Mesothelial cell of epicardium (in vitro differentiated cells): ENCODE measurements at places on chromosomes 3 and 15.

DNA sequence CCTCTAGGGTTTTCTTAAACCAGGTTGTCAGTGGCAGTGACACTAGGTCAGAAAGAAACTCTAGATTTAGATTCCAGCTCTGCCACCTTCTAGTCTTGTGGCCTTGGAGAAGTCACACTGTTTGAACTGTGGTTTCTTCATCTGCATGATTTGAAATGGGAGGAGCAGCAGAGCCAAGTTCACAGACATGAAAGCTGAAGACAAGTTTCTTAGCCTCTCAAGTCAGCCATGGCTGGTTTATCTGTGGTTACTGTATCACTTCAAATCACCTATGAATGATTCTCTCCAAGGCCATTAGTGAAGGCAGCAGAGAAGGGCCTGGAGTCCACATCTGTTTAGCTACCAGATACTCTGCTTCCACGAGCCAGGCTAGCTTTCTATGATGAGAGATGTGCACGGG lies 15.6 kb downstream of the CLEC3B start:
- DNase-seq = no peak

DNA sequence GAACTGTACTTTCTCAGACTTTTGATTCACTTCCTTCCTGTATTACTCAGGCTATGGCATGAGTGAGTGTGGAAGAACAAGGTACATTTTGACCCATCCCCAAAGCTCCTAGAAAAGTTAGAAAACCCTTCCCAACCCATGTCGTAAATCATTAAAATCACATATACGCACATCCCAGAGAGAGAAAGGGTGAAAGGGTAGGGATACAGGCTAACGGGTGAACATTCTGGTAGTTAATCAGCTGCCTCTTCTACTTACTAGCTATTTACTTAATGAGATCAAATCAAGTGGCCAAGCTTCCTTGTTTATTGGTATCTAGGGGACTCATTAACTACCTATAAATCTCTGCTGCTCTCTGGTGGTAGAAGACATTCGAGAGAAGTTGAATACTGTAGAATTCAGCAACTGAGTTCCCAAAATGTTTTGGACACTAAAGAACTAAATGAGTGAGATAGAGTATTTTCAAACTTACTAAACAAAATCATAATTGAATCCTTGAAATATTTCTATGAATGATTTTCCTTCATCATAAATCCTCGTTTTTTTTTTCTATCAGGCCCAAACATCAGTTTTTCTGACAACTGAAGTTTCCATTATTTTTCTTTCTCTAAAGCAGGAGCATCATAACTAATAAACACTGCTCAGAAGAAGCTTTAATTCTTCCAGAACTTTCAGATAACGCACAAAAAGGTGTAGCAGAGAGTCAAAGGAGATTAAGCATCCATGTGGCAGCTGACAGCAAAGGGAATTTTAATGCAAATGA lies 124.2 kb downstream of the IMPG2 start:
- no peak for DNase-seq

DNA sequence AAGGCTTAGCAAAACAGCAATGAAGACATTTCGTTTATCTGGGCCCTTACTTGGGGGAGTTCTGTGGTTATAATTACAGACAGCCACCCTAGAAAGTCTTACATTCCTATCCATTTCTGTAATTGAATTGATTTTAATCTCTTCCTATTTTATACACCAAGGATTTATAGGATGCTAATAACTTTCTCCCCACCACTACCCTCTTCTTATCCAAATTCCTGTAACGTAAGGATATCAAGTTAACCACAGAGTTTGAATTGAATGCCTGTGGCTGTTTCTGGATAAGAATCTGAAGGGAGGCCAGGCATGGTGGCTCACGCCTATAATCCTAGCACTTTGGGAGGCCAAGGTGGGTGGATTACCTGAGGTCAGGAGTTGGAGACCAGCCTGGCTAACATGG lies 78.6 kb downstream of the MLH1 start:
- no peak for DNase-seq

DNA sequence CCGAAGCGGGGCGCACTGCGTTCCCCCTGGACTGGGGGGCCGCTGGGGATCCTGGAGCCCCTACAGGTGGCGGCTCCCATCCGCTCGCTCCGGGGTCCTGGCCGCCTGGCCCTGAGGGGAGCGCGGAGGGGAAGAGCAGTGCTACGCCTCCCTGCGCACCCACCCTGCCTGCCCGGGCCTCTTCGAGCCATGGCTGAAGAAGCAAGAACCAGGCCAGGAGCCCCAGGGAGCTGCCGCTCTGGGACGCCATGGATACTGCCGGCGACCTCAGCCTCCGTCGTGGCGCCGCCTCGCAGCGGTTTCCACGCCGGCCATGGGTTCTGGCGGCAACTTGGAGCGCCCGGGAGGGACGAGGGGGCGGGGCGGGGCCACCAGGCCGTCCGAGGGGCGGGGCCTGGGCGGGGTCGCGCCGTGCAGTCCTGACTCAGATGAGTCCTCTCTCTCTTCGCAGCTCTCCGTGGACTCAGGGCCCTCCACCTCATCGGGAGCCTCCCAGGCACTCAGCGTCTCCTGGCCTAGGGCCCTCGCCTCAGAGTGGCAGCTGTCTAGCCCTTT lies 50.9 kb downstream of the MYL3 start:
- peak; percentile 80 for DNase-seq

GRCh38 chr3:191441687-191442086 lies 19.3 kb upstream of the PYDC2 start:
- no peak for DNase-seq

- DNase-seq = no peak
These were observed 39.6 kb downstream of the DPH6 start for GRCh38 chr15:35506272-35506870.

GRCh38 chr3:120399372-120399771 lies 50.2 kb upstream of the LRRC58 start:
- DNase-seq = no peak

- DNase-seq = no peak
These were observed 557.2 kb upstream of the TBL1XR1 start for GRCh38 chr3:177754508-177754921.

GRCh38 chr3:57544181-57545125 lies at the start of gene DNAH12:
DNAH12 (minus strand) TSS chr3:57544344; CDS start chr3:57542870, 1,474 bp downstream.
- DNase-seq = peak; percentile 74

DNA sequence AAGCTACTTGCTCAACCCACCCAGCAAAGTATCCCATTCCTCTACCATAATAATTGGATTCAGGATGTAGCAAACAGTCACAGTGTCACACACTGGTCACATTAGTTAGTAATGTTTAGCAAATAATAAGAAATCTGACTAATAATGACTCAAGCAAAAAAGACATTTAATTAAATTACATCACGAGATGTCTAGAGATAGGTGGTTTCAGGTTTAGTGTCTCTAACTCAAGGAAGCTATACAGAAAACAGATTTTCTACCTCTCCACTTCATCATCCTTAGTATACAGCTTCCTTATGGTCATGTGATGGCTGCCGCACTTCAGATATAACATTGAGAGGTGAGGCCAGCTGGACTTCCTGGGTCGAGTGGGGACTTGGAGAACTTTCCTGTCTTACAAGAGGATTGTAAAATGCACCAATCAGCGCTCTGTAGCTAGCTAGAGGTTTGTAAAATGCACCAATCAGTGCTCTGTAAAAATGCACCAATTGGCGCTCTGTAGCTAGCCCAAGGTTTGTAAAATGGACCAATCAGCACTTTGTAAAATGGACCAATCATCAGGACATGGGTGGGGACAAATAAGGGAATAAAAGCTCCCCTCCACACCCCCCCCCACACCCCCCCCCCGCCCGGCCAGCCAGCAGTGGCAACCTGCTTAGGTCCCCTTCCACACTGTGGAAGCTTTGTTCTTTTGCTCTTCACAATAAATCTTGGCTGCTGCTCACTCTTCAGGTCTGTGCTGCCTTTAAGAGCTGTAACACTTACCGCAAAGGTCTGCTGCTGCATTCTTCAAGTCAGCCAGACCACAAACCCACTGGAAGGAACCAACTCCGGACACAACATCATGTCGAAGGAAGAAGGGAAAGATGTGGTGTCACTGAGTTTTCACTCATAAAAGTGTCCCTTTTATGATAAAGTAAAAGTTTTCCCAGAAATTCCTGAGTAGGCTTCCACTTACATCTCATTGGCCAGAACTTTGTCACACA lies 24.9 kb upstream of the ARPIN start:
- DNase-seq = no peak

- no peak for DNase-seq
These were observed 442.8 kb downstream of the FGF12 start for GRCh38 chr3:192284443-192285072.

DNA sequence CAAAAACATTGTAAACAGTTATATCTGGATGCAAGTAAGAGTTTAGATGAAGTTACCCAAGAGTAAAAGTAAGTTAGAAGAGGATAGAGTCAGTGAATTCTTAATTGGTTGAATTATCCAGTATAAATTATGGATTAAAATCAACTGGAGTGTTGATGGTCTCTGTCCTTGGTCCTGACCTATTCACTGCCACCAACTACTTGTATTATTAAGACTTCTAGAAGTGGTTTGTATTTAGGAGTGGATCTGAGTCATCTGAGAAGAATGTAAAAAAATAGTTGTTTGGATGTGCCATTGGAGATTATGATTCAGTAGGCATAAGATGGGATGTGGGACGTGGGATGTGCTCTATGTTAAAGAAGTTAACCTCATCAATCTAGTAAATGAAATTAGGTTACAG lies 86.4 kb downstream of the SYNPR start:
- DNase-seq = no peak

DNA sequence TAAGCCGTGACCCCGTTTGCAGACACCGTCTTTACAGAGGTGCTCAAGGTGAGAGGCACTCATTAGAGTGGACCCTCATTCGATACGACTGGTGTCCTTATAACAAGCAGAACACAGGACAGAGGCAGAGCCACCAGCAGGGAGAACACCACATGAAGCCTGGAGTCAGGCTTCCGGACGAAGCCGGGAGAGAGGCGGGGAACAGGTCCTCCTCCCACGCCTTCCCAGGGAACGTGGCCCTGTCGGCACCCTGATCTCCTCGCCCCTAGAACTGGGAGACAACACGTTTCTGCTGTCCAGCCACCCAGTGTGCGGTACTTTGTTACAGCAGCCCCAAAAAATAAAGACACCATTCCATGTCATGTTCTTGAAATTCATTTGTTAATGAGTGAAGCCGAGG lies 33.6 kb downstream of the ZDHHC19 start:
- DNase-seq = no peak

DNA sequence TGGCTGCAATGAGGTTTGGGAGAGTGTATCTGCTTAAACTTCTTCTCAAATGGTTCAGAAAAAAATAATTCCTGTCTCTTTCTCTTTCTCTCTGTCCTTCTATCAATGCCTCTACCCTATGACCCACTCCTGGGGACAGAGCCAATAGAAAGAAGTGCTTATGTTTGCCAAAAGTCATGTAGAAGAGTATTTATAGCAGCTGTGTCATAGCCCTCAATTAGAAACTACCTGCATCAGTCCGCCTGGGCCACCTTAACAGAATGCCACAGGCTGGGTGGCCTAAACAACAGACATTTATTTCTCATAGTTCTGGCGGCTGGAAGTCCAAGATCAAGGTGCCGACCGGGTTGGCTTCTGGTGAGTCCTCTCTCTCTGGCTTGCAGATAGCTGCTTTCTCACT lies 92.5 kb downstream of the HMG20A start:
- DNase-seq = no peak

GRCh38 chr3:12536423-12536822 lies 8.9 kb downstream of the MKRN2OS start:
- DNase-seq = no peak

DNA sequence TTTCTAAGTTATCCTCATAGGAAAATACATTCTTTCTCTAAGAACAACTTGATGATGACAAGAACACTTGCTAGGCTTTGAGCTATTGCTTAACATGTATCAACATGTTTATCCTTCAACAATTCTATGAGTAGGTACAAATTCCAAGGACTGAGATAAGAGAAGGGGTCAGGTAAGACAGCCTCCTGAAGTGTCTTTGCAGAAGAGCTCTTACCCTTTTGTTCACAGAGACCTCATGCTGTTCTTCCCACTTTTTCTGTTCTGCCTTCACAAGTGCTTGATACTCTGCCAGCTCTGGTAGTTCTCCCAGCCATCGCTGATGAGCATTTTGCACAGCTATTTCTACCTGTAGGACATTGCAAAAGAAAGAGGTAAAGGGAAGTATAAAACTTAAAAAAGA lies 50.9 kb downstream of the CEP152 start:
- no peak for DNase-seq

DNA sequence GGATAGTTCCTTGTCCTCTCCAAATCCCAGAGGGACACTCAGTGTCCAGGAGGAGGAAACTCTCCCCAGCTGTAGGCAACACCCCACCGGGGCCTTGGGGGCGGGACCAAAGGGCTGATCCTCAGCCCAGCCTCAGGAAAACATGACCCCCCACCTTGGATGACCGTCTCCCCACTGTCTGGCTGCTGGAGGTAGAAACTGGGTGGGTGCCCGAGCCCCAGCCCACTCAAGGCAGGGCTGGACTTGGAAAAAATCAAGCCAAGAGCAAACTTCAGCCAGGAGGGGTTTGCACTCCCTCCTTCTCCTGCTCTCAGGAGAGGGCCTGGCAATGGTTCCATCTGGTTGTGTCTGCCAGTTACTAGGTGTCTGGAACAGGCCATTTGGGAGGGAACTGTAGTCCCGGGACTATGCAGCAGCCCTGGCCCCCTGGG lies 3.6 kb upstream of the RASL12 start:
- DNase-seq = no peak

DNA sequence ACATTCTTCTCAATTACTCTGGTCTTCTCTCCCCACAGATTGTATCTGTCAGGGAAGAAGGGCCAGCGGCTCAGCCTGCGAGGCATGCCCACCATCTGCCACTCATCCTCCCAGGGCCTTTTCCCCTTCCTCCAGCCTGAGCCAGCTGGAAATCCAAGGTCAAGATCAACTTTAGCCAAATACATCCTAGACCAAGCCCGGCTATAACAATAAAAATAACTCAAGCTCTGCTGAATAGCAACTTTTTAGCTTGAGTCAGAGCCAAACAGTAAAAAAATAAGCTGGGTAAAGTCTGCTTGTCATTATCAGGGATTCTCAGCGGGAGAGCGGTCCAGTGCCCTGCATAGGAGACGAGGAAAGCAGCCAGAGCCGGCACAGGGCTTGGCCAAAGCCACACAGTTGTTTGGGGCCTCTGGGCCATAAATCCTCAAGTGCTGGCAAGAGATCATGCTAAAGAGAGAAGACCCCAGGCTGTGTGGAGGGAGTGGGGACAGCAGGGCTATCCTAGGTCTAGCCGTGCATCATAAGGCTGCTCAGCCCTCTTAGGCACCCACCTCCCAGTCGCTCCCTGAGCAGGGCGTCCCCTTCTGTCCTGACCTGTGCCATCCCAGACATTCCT lies 76.2 kb upstream of the HERC1 start:
- no peak for DNase-seq

DNA sequence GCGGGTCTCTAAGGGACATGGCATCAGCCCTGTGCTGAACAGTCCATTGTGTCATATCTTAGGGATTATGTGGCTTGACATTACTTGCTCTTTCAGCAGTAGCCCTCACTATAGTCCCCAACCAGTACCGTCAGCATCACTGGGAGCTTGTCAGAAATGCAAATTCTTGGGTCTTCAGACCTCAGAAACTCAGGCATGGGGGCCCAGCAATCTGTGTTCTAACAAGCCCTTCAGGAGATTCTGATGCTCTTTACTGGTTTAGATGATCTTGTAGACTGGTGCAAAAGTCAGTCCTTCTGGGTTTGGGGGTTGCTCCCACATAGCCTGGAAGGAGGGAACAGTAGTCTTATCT lies 39.0 kb upstream of the TRAK1 start:
- DNase-seq = no peak

- no peak for DNase-seq
These were observed 250.7 kb upstream of the TBL1XR1 start for GRCh38 chr3:177447938-177448337.
